NCI-H526 (cell line): ENCODE measurements at places on chromosomes 4 and X.

GRCh38 chr4:80035336-80035735, 37.7 kb downstream of the ANTXR2 start:
- no peak for DNase-seq

DNA sequence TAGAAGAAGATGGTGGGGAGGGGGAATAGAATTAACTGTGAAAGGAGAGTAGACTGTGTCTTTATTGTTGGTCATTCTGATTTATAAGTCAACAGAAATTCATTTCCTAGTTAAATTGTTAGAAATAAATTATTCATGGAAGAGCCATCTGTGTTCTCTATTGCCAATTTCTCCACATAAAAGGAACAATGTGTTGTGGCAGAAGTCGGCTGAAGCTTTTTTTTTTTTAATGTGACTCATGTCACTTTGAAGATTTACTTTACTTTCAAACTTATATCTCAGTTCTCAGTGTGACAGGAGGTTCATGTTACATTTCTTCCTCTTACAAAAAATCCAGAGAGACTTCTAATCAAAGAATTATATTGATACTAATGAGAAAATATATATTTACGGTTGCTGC, 60.5 kb downstream of the CPE start:
- DNase-seq = no peak

DNA sequence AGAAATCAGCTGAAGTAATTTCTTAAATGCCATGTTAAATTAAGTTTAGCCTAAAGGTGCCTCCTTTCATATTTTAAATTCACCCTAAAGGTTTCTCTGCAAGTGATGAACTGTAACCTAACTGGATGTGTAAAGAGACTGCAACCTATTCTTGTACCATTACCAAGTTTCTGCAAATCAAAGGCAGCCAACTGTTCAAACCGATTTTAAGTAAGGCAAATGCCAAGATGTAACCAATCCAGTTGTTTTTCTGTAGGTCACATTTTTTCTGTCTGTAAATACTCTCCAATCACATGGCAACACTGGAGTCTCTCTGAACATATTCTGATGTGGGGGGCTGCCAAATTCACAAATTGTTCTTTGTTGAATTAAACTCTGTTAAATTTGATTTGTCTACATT, 42.4 kb upstream of the FGF2 start:
- DNase-seq = no peak

DNA sequence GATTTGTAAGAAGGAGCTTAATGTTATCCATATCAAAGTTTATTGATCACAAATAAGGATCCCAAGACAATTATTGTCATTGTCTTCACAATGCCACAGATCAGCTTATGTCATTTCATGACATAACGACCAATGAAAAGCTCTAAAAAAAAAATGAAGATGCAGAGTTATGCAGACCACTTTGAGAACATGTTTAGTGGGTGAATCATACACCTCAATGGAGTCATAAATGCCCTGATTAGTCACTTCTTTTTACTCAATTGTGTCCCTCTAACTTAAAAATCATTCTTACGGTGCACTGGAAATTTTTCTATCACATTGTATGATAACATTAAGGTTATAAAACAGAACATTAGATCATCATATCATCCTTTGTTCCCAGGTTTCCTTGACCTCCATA, 87.6 kb upstream of the GABRG1 start:
- no peak for DNase-seq

DNA sequence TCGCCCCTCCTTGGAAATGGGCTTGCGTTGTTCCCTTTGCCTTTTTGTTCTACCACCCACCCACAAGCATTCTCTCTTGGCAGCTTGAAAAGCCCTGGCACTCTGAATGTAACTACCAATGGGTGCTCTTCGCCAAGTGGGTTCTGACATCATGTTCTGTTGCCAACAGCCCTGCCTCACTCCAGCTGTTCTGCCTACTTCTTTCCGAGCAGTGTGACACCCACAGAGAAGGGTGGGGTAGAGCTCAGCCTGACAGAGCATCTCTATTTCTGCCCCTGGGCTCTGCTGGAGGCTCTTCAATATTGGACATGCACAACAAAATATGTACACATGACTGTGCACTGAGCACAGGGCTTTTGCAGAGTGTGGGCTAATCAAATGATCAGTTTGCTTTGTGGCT, 15.6 kb upstream of the EXOSC9 start:
- DNase-seq = no peak

DNA sequence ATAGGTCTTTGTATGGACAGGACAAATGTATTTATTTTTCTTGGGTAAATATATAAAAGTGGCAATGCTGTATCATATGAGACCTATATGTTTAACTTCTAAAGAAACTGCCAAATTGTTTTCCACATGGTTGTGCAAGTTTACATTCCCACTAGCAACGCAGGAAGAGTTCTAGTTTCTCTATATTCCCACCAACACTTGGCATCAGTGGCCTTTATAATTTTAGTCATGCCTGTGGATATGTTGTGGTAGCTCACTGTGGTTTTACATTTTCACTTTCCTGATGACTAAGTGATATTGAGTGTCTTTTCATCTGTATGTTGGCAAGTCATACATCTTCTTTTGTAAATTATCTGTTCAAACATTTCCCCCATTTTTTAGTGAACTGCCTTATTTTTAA, 126.0 kb downstream of the EMCN start:
- DNase-seq = no peak

GRCh38 chr4:110854021-110854678, 231.3 kb upstream of the PITX2 start:
- DNase-seq = no peak

DNA sequence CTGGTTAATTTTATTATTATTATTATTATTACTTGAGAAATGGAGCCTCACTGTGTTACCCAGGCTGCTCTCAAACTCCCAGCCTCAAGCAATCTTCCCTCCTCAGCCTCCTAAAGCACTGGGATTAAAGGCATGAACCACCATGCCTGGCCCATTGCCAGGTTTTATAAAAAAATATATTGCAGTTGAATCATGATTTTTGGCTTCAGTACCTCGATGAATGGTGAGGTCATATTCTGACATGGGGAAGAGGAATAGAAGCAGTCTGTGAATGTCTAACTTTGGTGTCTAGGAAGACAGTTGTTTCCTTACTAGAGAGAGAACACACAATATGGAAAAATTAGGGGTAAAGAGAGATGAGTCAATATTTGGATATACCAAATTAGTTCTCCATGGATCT, 32.0 kb downstream of the CCSER1 start:
- DNase-seq = no peak

DNA sequence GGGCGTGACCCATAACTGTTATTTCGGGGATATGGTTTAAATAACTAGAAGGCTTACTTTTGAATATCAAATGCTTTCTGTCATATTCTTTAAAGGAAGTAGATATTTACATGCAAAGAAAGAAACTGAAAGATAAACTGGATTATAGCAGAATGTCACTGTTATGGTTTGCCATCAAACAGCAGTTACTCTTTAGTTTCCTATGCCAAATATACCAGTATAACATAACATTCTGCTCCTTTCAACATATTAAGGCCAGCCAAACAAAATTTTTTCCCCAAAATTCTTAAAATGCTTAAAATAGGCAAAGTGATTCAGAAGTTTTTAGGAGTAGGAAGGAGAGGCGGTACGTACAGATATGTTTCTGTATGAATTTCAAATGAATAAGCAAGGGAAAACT, 27.0 kb downstream of the KDM6A start:
- no peak for DNase-seq

GRCh38 chr4:89422441-89422990, 114.9 kb upstream of the GPRIN3 start:
- no peak for DNase-seq

DNA sequence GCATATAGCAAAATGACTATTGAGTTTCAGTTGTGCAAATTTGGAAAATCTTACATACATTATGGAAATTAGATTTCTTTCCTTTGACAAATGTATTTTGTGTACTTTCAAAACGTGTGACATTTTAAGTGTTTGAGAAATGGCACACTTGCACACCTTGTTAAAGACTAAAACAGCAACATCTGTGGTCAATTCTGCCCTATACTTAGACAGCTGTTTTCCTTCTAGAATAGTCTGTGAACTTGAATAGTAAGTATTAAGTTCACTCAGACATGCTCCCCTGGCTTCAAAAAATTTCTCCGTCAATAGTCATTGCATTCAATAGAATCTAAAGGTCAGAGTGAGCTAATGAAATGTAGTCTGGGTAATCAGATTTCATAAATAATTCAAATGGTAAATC, 21.7 kb upstream of the TBC1D9 start:
- no peak for DNase-seq

GRCh38 chrX:15956681-15957080, 102.1 kb upstream of the AP1S2 start:
- no peak for DNase-seq

GRCh38 chr4:27000820-27001219, 140.2 kb downstream of the STIM2 start:
- DNase-seq = peak; percentile 30

DNA sequence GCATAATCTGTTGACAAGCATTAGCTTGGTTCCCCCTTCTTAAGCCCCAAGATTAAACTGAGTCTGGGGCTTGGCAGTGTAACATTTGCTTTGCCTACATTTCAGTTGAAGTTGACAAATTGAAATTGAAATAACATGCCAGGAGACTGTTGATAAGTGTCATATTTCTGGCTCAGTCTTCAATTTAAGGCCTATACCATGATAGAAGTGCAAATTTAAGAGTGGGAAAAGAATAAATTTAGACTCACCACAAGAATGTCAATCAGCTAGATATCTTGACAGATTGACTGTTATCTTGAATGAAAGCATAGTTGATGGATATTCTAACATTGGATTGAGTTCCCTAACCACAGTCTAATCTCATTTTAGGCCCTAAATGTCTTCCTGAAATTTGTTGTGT, 117.6 kb downstream of the MAGEB17 start:
- no peak for DNase-seq

- no peak for DNase-seq
Observed at GRCh38 chr4:106355193-106355592, 13.4 kb downstream of the GIMD1 start.

DNA sequence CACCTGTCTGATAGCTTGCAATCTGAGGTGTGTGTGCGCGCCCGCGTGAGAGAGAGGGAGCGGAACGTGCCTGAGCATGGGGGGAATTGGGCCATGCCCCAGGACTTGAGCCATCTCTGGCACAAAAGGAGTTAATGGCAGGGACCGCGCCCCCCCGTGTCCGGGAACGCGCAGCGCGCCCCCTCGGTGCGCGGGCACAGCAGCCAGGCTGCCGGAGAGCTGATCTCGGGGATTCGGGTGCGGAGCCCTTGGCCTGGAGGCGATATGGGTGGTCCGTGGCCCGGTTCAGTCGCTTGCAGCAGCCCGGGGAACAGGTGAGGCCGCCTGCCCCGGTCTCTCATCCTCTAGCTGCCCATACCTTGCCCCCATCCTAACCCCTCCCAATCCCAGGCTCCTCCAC, at the start of gene NLGN3:
TSS of gene NLGN3 (plus strand) at position 191 of the 400 bp plus-strand sequence. CDS start 2,909 bp downstream, outside the sequence.
- no peak for DNase-seq

GRCh38 chrX:13747836-13748235, 13.3 kb downstream of the OFD1 start:
- peak; percentile 59 for DNase-seq

GRCh38 chrX:123399709-123400108, 215.6 kb downstream of the GRIA3 start:
- no peak for DNase-seq

- DNase-seq = no peak
Observed at GRCh38 chr4:15348236-15348635, 79.6 kb upstream of the C1QTNF7 start.

GRCh38 chr4:179595671-179596410, 2153.6 kb upstream of the AGA start:
- DNase-seq = no peak

DNA sequence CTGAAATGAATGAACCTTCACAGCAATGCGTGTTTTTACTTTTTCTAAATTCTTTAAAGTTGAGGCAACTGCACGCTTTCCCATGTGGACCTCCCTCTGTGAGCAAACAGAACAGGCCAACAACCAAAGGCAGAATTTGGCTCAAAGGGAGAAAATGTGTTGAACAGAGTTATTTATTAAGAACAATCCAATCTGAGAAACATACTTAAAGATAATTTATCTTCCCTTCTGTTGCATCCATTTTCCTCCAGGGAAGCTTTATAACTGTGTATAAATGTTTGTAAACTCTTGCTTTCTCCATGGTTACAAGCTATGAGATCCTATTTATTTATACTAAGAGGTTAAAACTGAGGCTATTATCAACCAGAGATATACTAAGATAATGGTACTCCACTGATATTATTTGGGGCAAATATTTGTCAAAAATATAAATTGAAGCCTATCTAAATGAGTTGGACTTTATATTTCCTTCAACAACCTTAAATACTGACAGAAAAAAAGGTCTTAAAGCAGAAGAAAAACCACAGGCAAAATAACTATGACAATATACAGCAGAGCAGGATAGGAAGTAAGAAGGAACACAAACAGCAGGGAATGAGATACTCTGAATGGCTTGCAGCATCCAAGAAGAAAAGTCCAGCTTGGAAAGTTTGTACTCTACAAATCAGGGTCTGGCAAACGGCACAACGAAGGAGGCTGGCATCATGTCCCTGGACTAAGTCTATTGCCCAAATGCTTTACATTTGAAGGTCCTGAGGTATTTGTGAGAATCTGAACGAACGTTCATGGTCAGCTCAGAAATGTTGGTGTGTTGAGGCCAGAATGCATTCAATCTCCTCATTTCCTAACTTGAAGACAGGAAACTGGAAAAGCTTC, 663.2 kb upstream of the INTU start:
- no peak for DNase-seq

- no peak for DNase-seq
Observed at GRCh38 chr4:60216752-60217151, 983.4 kb upstream of the ADGRL3 start.

DNA sequence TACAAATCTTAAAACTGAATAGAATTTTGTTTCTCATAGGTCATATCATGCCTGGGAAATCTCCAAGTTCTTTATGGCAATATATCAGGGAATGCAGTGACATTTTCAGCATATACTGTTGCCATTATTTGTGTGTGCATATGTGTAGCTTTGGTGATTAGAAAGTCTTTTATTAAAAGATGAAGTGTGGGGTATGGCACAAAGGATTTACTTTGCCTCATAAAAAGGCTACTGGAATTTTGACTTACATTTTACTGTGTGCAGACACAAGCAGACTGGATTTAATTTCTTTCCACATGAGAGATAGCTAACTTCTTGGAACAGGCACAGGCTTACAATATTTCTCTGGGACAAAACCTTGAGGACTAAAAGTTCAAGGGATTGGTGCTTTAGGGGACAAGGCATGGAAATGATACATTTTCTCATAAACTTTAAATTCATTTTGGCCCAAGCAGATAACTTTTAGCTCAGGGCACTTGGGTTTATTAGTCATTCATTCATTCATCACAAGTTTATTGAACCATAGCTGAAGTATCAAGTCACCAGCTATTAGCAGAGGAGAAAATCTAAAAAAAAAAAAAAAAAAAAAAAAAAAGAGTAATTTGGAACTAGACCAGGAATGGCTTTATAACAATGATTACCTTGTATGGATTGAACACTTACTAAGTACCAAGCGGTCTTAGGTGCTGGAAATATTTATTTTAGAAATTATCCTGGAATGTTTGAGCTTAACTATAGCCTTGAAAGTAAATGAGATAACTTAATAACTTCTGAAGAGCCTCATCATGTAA, 191.5 kb downstream of the SLIT2 start:
- DNase-seq = no peak
